ENCODE measurements at places on chromosomes 7 and 10. TPM values are rescaled to one million over a fixed set of nuclear protein-coding genes. Genes with fewer than 3 reads are reported as not detected.

TCTN3 gene
- total RNA-seq: 36.1 TPM

ELOVL3 gene
- total RNA-seq: not detected

ABCB1 gene
- total RNA-seq: 3.9 TPM

VSTM4 gene
- 46.0 TPM for total RNA-seq

GRCh38 chr10:95445223-95445836 is 115.8 kb downstream of the SORBS1 start:
- peaks cover 10% of the 10 kb centered on the region for H3K4me1 ChIP-seq
- no peak overlapping the region for H3K4me3 ChIP-seq
- H3K36me3 ChIP-seq: no peaks in the 10 kb centered on the region
- H3K27me3 ChIP-seq: no peaks in the 10 kb centered on the region

- no peak for DNase-seq
- no peak overlapping the region for H3K4me3 ChIP-seq
- no peak overlapping the region for H3K27ac ChIP-seq
Measured at GRCh38 chr7:68800316-68800715, 798.0 kb upstream of the AUTS2 start.

- no peak overlapping the region for H3K27ac ChIP-seq
- H3K27me3 ChIP-seq: no peaks in the 10 kb centered on the region
- H3K4me3 ChIP-seq: no peak overlapping the region
- no peaks in the 10 kb centered on the region for H3K4me1 ChIP-seq
Measured at GRCh38 chr7:83918142-83918541, 269.2 kb upstream of the SEMA3E start.
